A549 treated with ZK216348 at 1 μM for 4 hours (cell line): ENCODE measurements at places on chromosomes 7 and 10. TPM values are rescaled to one million over a fixed set of nuclear protein-coding genes. Genes with fewer than 3 reads are reported as not detected.

Gene ANKRD22
- 0.28 to 0.69 TPM (median 0.31 TPM) in 5 replicates for total RNA-seq

Gene A1CF
- 0.07 to 0.25 TPM (median 0.08 TPM) in 3 of 5 replicates, not detected in the others for total RNA-seq

Gene SDK1
- 0.40 to 0.72 TPM (median 0.66 TPM) in 5 replicates for total RNA-seq

Gene KLF14
- total RNA-seq = not detected in 5 replicates

Gene LEP
- total RNA-seq = not detected in 5 replicates

Gene SLC26A5
- total RNA-seq = not detected in 5 replicates

Gene TEX36
- not detected in 5 replicates for total RNA-seq

Gene RBP3
- total RNA-seq = not detected in 5 replicates

Gene INMT
- not detected in 5 replicates for total RNA-seq

Gene GDF10
- total RNA-seq = 0.05 to 0.19 TPM (median 0.11 TPM) in 4 of 5 replicates, not detected in the other

Gene PON1
- 0.37 to 1.5 TPM (median 0.92 TPM) in 5 replicates for total RNA-seq

Gene TMEM130
- 0.31 to 1.0 TPM (median 0.49 TPM) in 5 replicates for total RNA-seq

Gene GIMAP2
- total RNA-seq = not detected in 5 replicates

Gene MIOS
- total RNA-seq = 13.2 to 23.1 TPM (median 20.0 TPM) in 5 replicates

Gene PVRIG
- not detected in 5 replicates for total RNA-seq

Gene TAS2R3
- not detected in 5 replicates for total RNA-seq

Gene TAS2R16
- total RNA-seq = not detected in 5 replicates

Gene ATOH7
- 0.18 to 0.31 TPM (median 0.22 TPM) in 5 replicates for total RNA-seq

Gene P4HA1
- 17.0 to 34.0 TPM (median 23.7 TPM) in 5 replicates for total RNA-seq

Gene SPDYE2
- total RNA-seq = not detected in 5 replicates

Gene COL1A2
- total RNA-seq = not detected in 5 replicates

Gene GRM3
- not detected in 5 replicates for total RNA-seq

Gene CCL26
- 6.8 to 11.4 TPM (median 7.4 TPM) in 5 replicates for total RNA-seq

Gene IGFBP3
- 118 to 250 TPM (median 181 TPM) in 5 replicates for total RNA-seq

Gene SORBS1
- total RNA-seq = 0.52 to 0.71 TPM (median 0.60 TPM) in 5 replicates

Gene SPDYE3
- total RNA-seq = not detected in 5 replicates

Gene MASTL
- 16.2 to 26.1 TPM (median 18.8 TPM) in 5 replicates for total RNA-seq

Gene LOXL4
- 1.0 to 1.5 TPM (median 1.4 TPM) in 5 replicates for total RNA-seq

Gene IRF5
- 11.4 to 16.7 TPM (median 13.6 TPM) in 5 replicates for total RNA-seq

Gene ARHGAP22
- 3.1 to 4.7 TPM (median 4.0 TPM) in 5 replicates for total RNA-seq

Gene CHAT
- not detected in 5 replicates for total RNA-seq

Gene UFSP1
- total RNA-seq = 3.1 to 6.4 TPM (median 5.6 TPM) in 5 replicates

Gene VSTM2A
- total RNA-seq = not detected in 5 replicates

Gene ZNF138
- 2.6 to 3.9 TPM (median 2.8 TPM) in 5 replicates for total RNA-seq

Gene CUBN
- total RNA-seq = 0.01 to 0.23 TPM (median 0.02 TPM) in 5 replicates

Gene TECPR1
- total RNA-seq = 3.5 to 12.3 TPM (median 7.6 TPM) in 5 replicates

Gene NKX2-3
- not detected in 5 replicates for total RNA-seq

Gene MARVELD1
- 34.0 to 55.5 TPM (median 49.0 TPM) in 5 replicates for total RNA-seq

Gene UNCX
- total RNA-seq = 0.21 TPM in 1 of 5 replicates, not detected in the others

Gene CPA4
- total RNA-seq = 3.7 to 5.0 TPM (median 4.5 TPM) in 5 replicates

Gene ADCY1
- total RNA-seq = 1.4 to 2.9 TPM (median 2.2 TPM) in 5 replicates

Gene PLXDC2
- total RNA-seq = 0.09 TPM in 1 of 5 replicates, not detected in the others

Gene APBB1IP
- total RNA-seq = 7.3 to 8.5 TPM (median 7.6 TPM) in 5 replicates
